MCF 10A (cell line): ENCODE measurements at places on chromosomes 5 and 9. TPM values are rescaled to one million over a fixed set of nuclear protein-coding genes. Genes with fewer than 3 reads are reported as not detected.

ANKRD34B gene
- not detected in 2 replicates for total RNA-seq

SLC25A2 gene
- 0.37 and 0.79 TPM in 2 replicates for total RNA-seq

CPLANE1 gene
- 23.6 and 25.1 TPM in 2 replicates for total RNA-seq

PAEP gene
- total RNA-seq, result not detected in 2 replicates

DCTN4 gene
- total RNA-seq, result 122 and 143 TPM in 2 replicates

ENG gene
- 19.2 and 22.1 TPM in 2 replicates for total RNA-seq

FAM153A gene
- not detected in 2 replicates for total RNA-seq

- H3K27me3 ChIP-seq, result no peaks in the 10 kb centered on the region
- no peaks in the 10 kb centered on the region for H3K4me1 ChIP-seq
- DNase-seq, result no peak
- no peak overlapping the region for H3K4me3 ChIP-seq
These were observed 13.3 kb upstream of the MPDZ start for GRCh38 chr9:13292782-13293181.

GRCh38 chr5:27234916-27235315 lies 196.5 kb upstream of the CDH9 start:
- no peaks in the 10 kb centered on the region for H3K36me3 ChIP-seq
- H3K4me1 ChIP-seq, result no peaks in the 10 kb centered on the region
- no peak overlapping the region for H3K27ac ChIP-seq
- H3K27me3 ChIP-seq, result no peaks in the 10 kb centered on the region

DNA sequence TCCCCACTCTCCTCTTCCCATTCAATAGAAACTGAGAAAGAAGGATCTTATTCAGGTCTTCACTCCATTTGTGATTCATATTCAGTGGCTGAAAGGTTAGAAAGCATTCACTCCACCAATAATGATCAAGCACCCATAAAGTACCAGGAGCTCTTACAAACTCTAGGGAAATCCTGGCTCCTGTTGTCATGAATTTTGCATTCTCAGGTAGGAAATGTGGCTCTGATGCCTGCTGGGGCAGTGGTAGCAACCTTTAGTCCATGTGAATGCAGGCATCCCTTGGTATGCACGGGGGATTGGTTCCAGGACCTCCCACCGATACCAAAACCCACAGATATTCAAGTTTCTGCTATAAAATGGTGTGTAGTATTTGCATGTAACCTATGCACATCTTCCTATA lies 3.6 kb upstream of the RORB start:
- H3K4me1 ChIP-seq, result peaks cover 11% of the 10 kb centered on the region
- peaks cover 59% of the 10 kb centered on the region for H3K27me3 ChIP-seq
- H3K36me3 ChIP-seq, result no peaks in the 10 kb centered on the region
- DNase-seq, result no peak

- DNase-seq, result no peak
- no peaks in the 10 kb centered on the region for H3K4me1 ChIP-seq
- H3K4me3 ChIP-seq, result no peak overlapping the region
- H3K36me3 ChIP-seq, result no peaks in the 10 kb centered on the region
These were observed 289.6 kb downstream of the GABRB2 start for GRCh38 chr5:161256957-161257356.

GRCh38 chr5:129096382-129096991 lies 1.9 kb downstream of the ISOC1 start:
- peaks cover 20% of the 10 kb centered on the region for H3K4me1 ChIP-seq
- peaks cover 12% of the 10 kb centered on the region for H3K27me3 ChIP-seq
- H3K4me3 ChIP-seq, result no peak overlapping the region
- DNase-seq, result peak; percentile 34
- H3K36me3 ChIP-seq, result no peaks in the 10 kb centered on the region
- H3K27ac ChIP-seq, result no peak overlapping the region

DNA sequence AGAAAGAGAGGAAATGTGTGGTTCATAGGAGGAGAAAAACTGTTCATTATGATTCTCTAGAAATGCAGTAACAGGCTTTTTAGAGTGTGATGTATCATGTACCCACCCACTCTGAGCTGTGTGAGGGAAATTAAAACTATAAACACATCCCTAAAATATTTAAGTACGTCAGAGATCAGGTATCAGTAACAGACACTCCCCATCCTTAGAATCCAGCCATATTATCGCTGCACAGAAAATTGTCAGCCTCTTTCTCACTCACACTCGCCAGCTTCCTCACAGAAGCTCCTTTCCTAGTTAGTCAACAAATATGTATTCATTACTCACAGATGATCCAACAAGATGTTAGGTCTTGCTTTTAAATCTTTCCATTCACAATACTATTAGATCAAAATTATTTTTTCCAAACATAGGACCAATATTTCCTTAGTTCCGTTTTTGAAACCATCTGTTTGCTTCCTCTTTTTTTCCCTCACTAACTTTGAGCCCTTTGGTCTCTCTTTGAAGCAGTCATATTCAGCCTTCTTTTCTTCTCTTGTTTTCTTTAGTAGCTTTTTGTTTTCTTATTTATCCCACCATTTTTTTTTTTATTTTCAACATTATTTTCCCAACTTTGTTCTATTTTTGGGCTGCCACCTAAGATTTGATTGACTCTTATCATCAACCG lies 13.6 kb upstream of the MAST4 start:
- H3K4me3 ChIP-seq, result no peak overlapping the region
- no peak overlapping the region for H3K27ac ChIP-seq
- no peaks in the 10 kb centered on the region for H3K36me3 ChIP-seq

GRCh38 chr9:132869266-132869665 lies 8.8 kb downstream of the AK8 start:
- H3K4me1 ChIP-seq, result peaks cover 11% of the 10 kb centered on the region
- H3K27ac ChIP-seq, result no peak overlapping the region
- no peak overlapping the region for H3K4me3 ChIP-seq
- H3K36me3 ChIP-seq, result no peaks in the 10 kb centered on the region
- DNase-seq, result no peak

DNA sequence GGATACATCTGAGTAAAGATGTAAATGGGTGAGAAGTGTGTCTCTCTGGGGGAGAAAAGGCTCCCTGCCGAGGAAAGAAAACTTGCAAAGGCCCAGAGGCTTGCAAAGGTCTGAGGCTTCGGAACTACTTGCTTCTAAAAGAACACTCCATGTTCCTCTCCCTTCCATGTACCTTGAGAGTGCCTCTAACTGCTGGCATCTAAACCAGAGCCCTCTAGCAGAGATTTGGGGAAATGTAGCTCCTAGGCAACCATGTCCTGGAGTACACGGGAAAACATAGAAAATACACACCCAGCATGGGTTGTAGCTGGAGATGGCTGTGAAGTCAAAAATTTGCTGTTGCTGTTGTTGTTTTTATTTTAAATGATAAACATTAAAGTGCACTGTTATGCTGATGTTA lies 151.6 kb downstream of the SYK start:
- no peak overlapping the region for H3K27ac ChIP-seq
- H3K4me3 ChIP-seq, result no peak overlapping the region
- no peaks in the 10 kb centered on the region for H3K36me3 ChIP-seq

- H3K4me1 ChIP-seq, result no peaks in the 10 kb centered on the region
- H3K27me3 ChIP-seq, result no peaks in the 10 kb centered on the region
- no peak overlapping the region for H3K27ac ChIP-seq
- H3K4me3 ChIP-seq, result no peak overlapping the region
- no peaks in the 10 kb centered on the region for H3K36me3 ChIP-seq
These were observed 317.6 kb downstream of the IRX1 start for GRCh38 chr5:3913279-3913678.

DNA sequence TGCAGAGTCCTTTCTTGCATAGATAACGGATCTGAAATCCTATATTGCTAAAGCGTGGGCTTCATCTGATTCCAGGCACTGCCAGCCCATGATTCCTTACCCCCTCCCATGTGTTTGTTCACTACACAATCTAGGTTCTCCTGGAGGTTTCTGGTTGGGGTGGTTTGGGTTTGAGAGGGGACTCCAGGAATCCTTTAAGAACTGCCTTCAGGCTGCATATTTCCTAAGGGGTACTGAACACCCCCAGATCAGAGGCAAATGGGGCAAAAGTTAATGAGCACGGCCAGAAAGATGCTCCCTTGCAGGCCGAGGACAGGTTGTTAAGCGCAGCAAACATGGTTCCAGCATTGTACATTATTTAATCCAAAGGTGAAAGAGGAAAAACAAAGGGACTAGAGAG lies 9.9 kb downstream of the NR2F1 start:
- H3K4me1 ChIP-seq, result no peaks in the 10 kb centered on the region
- H3K27me3 ChIP-seq, result no peaks in the 10 kb centered on the region
- no peaks in the 10 kb centered on the region for H3K36me3 ChIP-seq
- H3K4me3 ChIP-seq, result no peak overlapping the region

DNA sequence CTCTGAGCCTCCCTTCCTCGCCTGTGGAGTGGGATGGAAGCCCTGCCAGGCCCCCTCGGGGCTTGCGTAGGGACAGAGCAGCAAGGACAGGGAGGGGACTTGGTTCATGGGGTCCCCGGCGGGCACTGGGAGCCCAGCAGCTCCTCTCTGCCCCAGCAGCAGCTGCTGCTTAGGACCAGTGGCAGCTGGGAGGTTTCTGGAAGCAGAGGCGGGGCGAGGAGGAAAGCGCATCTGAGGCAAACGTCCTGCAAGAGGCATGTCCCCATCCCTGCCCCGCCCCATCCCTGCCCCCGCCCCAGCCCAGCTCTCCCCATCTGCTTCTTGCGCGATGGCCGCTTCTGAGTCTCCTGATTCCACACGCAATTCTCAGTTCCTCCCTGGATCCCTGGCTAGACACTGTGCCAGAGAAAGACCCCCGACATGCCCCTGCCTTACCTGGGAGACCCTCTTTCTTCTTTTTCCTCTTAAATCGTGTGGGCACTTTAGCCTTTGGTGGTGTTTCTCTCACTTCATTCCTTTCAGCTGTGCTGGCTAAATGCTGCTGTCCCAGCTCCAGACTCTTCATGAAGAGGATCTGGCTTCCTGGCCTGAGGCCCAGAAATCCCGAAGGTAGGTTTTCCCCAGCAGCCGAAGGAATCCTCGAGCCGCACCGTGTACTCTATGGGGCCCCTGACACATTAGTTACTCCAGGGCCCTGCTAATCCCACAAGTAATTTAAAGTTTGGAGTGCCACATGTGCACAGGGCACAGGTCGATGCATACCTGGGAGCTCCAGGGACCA lies 4.4 kb upstream of the OR2S2 start:
- H3K4me1 ChIP-seq, result peaks cover 6% of the 10 kb centered on the region
- no peak overlapping the region for H3K27ac ChIP-seq

DNA sequence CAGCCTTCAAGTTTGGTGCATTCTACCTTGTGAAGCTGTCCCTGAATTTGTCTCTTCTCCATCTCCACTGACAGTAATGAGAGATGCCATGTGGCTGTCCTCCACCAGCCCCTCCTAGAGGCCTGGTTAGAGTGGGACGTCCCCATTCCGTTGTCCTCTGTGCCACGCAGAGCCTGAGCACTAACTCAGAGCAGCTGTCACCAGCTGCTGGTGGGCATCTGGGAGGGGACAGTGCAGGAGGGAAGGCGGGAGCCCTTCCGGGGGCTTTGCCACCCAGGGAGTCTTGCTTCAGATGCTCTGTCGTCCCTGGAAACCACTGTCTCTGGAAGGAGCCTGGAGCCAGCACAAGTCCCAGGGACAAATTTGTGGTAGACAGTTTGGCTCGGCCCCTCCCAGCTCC lies 78.6 kb downstream of the PDZD2 start:
- peaks cover 24% of the 10 kb centered on the region for H3K27me3 ChIP-seq
- DNase-seq, result no peak
- H3K27ac ChIP-seq, result no peak overlapping the region
- no peak overlapping the region for H3K4me3 ChIP-seq

DNA sequence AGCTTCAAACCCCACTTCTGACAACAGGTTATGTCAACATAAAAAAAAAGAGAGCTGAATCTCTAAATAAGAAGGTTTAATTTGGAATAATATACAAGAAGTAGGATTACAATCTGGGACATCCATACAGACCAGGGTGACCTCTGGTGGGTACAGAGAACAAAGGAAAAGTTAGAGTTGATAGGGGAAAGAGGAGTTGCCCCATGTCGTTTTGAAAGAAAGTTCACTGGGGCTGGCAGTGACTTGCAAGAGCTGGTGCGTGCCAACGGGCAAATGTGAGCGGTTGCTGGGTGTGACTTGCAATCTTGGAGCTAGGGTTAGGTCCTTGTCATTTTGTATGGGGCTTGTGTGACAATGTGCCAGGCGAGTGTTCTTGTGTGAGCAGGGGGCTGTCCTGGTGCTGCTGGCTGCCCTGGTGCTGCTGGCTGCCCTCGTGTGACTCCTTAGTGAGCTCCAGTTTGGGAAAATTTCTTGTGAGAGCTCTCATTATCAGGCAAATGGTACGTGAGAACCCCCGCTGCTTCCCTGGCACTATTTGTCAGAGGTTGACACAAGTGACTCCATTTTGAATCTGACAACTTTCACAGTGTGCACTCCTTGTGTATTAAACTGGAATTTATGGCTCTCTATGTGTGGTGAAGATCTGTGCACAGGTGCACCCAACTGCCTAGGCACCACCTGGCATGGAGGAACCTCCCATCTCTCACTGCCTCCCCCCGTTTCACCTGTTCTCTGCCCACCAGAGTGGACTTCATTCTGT lies 69.8 kb downstream of the UBE2QL1 start:
- no peak overlapping the region for H3K27ac ChIP-seq
- peaks cover 5% of the 10 kb centered on the region for H3K4me1 ChIP-seq
- DNase-seq, result no peak
- H3K27me3 ChIP-seq, result peaks cover 31% of the 10 kb centered on the region

DNA sequence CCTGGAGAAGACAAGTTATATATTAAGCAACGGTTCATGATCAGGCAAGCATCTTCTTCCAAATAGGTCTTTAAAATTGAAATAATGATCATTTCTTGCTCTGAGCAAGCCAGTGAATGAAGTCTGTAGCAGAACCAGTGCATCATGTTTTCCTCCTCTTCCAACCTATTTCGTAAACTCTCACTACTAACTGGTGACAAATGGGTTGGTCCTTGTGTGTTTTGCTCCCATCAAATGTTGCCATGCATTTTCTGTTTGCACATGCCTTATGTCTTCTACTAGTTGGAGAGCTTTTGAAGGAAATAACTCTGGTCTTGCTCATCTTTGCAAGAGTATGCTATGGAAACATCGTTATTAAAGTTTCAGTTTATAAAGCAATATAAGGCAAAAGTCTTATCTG lies 37.2 kb upstream of the SPDL1 start:
- H3K4me1 ChIP-seq, result no peaks in the 10 kb centered on the region
- H3K4me3 ChIP-seq, result no peak overlapping the region
- no peak for DNase-seq
- H3K27ac ChIP-seq, result no peak overlapping the region
- no peaks in the 10 kb centered on the region for H3K36me3 ChIP-seq
- peaks cover 26% of the 10 kb centered on the region for H3K27me3 ChIP-seq

GRCh38 chr5:115419846-115420585 lies 123.6 kb upstream of the CCDC112 start:
- peaks cover 6% of the 10 kb centered on the region for H3K36me3 ChIP-seq
- H3K27ac ChIP-seq, result peak overlapping the region; percentile 91
- peaks cover 52% of the 10 kb centered on the region for H3K4me1 ChIP-seq
- DNase-seq, result peak; percentile 96

DNA sequence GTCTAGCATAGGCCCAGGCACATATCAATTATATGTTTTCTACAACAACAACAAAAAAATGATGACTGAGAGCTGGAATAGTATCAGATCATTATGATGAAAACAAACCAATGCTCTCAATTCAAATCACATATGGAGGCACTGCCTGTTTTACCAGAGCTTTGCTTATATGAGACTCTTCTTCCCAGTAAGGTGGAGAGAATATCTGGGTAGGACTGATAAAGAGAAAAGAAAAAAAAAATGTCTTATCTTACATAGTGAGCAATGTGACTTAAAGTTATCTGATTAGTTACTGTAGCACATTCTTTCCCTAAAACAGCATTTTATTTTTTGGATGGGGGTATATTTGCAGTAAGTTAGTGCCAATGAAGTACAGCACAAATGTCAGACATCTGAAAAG lies 154.8 kb downstream of the RAB3C start:
- no peaks in the 10 kb centered on the region for H3K4me1 ChIP-seq
- peaks cover 64% of the 10 kb centered on the region for H3K27me3 ChIP-seq
- no peak overlapping the region for H3K4me3 ChIP-seq
- H3K27ac ChIP-seq, result no peak overlapping the region
- no peaks in the 10 kb centered on the region for H3K36me3 ChIP-seq
